ENCODE measurements at places on chromosomes 1 and 21.

- DNase-seq: no peak
These were observed 19.6 kb downstream of the SPSB1 start for GRCh38 chr1:9312168-9312720.

DNA sequence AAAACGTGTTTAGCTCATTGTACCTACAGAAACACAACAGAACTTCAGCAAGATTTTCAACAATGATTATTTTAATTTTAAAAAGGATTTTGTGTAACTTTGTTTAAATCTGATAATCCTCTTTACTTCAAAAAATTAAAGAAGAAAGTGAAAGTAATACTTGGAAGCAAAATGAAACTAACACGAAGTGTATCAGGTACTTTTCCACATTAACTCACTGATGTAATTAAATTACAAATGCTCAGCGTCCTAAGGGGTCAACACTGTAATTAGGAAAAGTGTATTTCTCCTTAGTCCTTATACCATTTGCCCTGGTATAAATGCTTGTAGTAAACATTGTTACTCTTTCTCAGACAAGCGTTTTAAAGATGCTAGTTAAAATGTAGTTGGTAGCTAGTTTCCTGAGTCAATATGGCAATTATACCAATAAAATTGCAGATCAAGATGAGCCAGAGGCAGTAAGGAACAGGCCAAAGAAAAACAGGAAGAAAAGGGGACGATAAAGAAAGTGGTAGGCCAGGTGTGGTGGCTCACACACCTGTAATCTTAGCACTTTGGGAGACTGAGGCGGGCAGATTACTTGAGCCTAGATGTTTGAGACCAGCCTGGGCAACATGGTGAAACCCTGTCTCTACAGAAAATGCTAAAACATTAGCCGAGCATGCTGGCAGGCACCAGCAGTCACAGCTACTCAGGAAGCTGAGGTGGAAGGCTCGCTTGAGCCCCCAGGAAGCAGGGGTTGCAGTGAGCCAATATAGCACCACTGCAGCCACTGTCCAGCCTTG, 553.0 kb downstream of the SMYD3 start:
- no peak for DNase-seq

DNA sequence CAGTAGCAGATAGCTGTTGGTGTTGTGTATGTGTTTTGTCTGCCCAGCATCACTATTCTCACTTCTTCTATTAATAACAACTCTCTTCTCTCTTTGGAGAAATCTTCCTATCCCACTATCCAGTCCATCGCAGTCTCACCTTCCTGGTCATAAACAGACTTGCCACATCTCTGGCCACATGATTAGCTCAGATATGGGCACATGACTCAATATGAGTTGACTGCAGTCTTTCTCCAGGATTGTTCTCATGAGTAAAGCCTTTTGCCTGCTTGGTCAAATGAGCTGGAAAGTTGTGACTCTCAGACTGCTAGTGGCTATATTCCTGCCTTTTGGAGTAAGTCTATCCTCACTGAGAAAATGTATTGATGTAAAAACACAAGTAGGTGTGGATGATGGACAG, 32.9 kb upstream of the TADA1 start:
- no peak for DNase-seq

DNA sequence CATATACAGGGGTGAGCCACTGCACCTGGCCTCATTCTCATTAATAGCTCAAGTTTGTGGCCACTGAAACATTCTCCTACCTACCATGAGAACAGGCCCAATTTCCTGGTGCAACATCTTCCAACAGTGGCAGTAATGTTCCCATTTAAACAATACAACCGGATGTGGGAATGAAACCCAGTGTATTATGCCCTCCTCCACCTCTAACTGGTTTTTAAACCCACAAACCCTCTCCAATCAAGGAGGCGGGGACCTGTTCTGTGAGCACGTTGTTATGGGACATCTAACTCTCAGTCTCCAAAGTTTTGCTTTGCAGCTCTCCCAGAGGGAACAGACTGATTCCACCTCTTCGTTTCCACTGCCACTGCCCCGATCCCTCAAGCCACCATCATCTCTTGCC, 2.6 kb downstream of the CTNNBIP1 start:
- DNase-seq: no peak

GRCh38 chr1:110556471-110556807, 37.5 kb upstream of the KCNA10 start:
- DNase-seq: no peak

Data from hepatic stellate cell (primary cell).